ENCODE measurements at places on chromosomes 11 and 22.
A peak's percentile ranks its signal among the peaks of the same experiment; 100 is the strongest.

- H3K4me3 ChIP-seq: peak overlapping the region; percentile 84
- no peak for DNase-seq
- no peak overlapping the region for H3K27ac ChIP-seq
- no peaks in the 10 kb centered on the region for H3K27me3 ChIP-seq
Measured at GRCh38 chr11:64224151-64224890, 1.7 kb downstream of the TRPT1 start.

DNA sequence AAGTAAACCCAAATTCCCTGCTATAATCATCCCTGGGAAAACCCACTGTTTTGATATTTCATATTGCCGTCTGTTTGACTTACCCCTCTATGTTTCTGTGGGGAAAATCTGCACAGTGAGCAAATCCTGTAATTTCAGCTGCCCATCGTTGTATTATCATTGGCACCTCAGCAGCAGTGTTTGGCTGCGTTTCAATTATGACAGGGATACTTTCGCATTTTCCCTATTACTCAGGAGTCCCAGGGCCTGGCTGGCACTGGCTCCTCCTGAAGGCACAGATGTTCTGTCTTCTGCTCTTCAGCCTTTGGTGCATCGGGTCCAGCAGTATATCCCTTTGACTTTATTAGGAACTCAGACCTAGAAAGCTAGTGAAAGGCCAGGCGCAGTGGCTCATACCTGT lies 12.2 kb upstream of the MMP12 start:
- no peaks in the 10 kb centered on the region for H3K27me3 ChIP-seq
- H3K4me1 ChIP-seq: peaks cover 4% of the 10 kb centered on the region
- H3K27ac ChIP-seq: no peak overlapping the region

GRCh38 chr11:82937554-82937953 lies 36.0 kb downstream of the DDIAS start:
- no peak overlapping the region for H3K4me3 ChIP-seq
- no peak overlapping the region for H3K27ac ChIP-seq
- H3K36me3 ChIP-seq: peaks cover 32% of the 10 kb centered on the region
- no peak for DNase-seq

- H3K27me3 ChIP-seq: peaks cover 4% of the 10 kb centered on the region
- no peak overlapping the region for H3K4me3 ChIP-seq
- no peak overlapping the region for H3K27ac ChIP-seq
- no peaks in the 10 kb centered on the region for H3K4me1 ChIP-seq
- no peaks in the 10 kb centered on the region for H3K36me3 ChIP-seq
Measured at GRCh38 chr11:27456140-27456794, 16.3 kb downstream of the LGR4 start.

DNA sequence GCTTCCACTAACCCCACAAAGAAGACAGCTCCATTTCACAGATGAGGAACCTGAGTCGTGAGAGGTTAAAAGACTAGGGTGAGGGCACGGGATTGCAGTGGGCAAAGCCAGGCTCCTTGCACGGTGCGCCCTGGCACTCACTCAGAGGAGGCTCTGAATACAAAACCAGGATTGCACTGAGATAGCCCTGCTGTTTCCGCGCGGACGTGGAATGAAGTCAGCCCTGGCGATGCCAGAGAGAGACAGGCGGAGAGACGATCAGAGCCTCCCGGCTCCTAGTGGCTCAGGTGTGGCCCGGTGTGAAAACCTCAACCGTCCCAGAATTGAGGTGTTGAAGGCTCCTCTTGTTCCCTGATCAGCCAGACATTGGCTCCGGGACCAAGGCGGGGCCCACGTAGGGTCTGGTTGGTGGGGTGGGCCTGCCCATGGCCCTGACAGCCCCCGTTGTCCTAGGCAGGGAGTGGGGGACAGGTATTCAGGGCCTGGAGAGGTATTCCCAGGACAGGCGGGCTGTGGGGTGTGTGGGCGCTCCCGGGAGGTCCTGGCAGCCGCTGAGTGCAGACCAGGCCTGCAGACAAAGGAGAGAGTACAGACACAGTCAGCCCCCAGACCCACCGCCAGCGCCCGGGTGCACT lies 43.1 kb upstream of the LINC01488 start:
- DNase-seq: no peak
- no peak overlapping the region for H3K27ac ChIP-seq
- H3K36me3 ChIP-seq: no peaks in the 10 kb centered on the region
- peaks cover 7% of the 10 kb centered on the region for H3K4me1 ChIP-seq
- no peak overlapping the region for H3K4me3 ChIP-seq

DNA sequence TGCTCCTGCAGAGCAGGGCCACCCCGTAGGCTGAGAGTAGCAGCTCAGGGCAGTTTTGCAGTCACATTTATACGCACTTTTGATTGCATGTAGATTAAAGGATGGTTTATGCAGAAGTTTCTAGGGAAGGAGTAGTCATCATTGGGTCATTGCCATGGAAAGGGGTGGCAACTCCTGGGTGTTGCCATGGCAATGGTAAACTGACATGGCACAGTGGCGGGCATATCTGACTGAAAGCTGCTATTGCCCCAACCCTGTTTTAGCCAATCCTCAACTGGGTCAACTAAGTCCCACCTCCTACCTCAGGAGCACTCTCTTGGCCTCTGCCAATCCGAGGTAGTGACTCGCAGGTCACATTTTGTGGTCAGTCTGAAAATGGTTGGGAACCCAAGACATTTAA lies 2.4 kb upstream of the ARSA start:
- H3K4me3 ChIP-seq: no peak overlapping the region
- H3K4me1 ChIP-seq: peaks cover 15% of the 10 kb centered on the region
- H3K36me3 ChIP-seq: no peaks in the 10 kb centered on the region
- H3K27me3 ChIP-seq: no peaks in the 10 kb centered on the region
- H3K27ac ChIP-seq: no peak overlapping the region

DNA sequence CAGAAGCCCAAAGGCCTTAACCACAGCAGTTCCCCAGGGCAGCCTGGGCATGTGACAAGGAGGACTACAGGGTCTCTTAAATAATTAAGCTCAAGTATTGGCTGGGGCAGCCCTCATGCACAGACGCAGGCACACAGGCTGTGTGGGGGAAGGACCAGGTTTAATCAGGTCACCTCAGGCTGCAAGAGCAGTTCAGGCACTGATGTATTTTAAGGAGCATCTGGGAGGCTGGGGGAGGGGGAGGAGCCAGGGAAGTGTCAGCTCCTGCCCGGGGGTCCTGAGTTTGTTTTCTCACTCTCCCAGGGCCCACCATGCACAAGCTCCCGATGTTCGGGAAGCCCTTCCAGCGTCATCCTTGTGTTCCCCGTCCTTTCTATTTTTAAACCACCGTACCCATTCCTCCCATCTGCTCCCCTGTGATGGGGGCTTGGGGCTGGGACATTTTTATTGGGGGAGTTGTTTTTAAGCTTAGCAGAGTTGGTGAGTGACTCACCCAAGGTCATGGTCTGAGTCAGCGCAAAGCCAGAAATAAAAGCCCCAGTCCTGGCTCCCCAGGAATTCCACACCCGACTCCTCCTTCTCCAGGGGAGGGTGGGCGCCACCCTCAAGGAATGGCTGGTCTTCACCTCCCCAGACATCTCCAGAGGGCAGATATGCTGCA lies 2.4 kb downstream of the CSDC2 start:
- H3K36me3 ChIP-seq: no peaks in the 10 kb centered on the region
- H3K27ac ChIP-seq: no peak overlapping the region
- peaks cover 22% of the 10 kb centered on the region for H3K27me3 ChIP-seq
- DNase-seq: no peak
- H3K4me3 ChIP-seq: no peak overlapping the region

GRCh38 chr11:112165049-112165448 lies 1.2 kb upstream of the IL18 start:
- no peak overlapping the region for H3K27ac ChIP-seq
- no peak for DNase-seq
- no peaks in the 10 kb centered on the region for H3K36me3 ChIP-seq
- peaks cover 4% of the 10 kb centered on the region for H3K4me1 ChIP-seq
- no peak overlapping the region for H3K4me3 ChIP-seq

- H3K4me1 ChIP-seq: peaks cover 1% of the 10 kb centered on the region
- H3K4me3 ChIP-seq: no peak overlapping the region
- H3K36me3 ChIP-seq: no peaks in the 10 kb centered on the region
- no peak for DNase-seq
- no peaks in the 10 kb centered on the region for H3K27me3 ChIP-seq
Measured at GRCh38 chr11:112797648-112798293, 163.4 kb upstream of the NCAM1 start.

DNA sequence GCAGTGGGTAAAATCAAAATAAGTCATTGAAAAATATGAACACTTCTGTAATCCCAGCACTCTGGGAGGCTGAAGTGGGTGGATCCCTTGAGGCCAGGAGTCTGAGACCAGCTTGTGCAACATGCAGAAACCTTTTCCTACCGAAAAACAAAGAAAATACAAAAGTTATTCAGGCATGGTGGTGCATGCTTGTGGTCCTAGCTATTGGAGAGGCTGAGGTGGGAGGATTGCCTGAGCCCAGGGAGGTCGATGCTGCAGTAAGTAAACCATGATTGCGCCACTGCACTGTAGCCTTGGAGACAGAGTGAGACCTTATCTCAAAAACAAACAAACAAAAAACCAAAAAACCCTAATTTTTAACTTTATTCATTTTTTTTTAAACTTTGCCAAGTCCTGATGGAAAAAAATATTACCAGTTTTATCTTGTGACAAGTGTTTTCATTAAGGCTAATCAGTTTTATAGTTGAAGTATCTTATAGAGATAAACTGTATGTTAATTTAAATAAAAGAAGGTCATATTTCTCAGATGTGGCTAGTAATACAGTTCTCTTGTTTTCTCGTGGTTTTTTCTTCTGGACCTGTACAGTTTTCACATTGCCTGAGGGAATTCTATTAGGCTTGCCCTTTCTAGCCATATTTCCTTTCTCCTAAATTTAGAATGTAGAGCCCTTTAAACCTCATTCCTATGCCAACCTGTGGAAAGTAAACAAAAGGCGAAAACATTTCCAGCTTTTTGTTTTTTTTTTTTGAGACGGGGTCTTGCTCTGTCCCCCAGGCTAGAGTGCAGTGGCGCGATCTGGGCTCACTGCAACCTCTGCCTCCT lies 9.4 kb downstream of the HIPK3 start:
- H3K4me3 ChIP-seq: no peak overlapping the region
- H3K36me3 ChIP-seq: peaks cover 3% of the 10 kb centered on the region
- H3K27me3 ChIP-seq: no peaks in the 10 kb centered on the region
- DNase-seq: no peak
- peaks cover 11% of the 10 kb centered on the region for H3K4me1 ChIP-seq

DNA sequence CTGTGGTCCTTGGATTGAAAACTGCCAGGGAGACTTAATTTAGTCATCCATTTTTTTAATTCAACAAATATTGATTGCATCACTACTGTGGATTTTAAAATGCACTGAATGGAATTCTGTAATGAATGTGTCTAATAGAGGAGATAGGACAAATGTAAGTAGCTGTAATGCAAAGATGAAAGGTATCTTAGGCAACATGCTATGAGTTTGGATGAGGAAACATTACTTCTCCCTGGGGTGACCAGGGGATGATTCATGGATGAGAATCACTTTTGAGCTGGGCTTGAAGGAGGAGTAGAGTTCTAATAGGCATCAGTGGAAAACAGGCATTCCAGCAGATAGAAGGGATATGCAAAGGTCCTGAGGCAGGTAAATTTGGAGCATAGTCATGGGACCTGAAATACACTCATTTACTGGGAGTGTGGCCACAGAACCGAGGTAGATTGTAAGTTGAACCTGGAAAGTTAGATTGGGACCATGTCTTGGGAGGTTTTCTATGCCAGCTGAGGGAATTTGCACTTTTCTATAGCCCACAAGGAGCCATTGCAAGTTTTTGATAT lies 43.4 kb downstream of the PKNOX2 start:
- H3K27me3 ChIP-seq: peaks cover 3% of the 10 kb centered on the region
- DNase-seq: no peak
- H3K4me3 ChIP-seq: no peak overlapping the region

GRCh38 chr11:5736396-5736795 lies at the start of gene OR56B1:
OR56B1 (plus strand) TSS chr11:5736448; CDS start chr11:5736517, 69 bp downstream.
- H3K27ac ChIP-seq: no peak within 1 kb of the TSS
- peaks cover 2% of the 10 kb centered on the region for H3K4me1 ChIP-seq
- H3K36me3 ChIP-seq: no peaks in the 10 kb centered on the region
- DNase-seq: no peak

GRCh38 chr22:43506487-43506886 lies 94.7 kb downstream of the MPPED1 start:
- H3K27ac ChIP-seq: no peak overlapping the region
- no peak overlapping the region for H3K4me3 ChIP-seq
- no peaks in the 10 kb centered on the region for H3K27me3 ChIP-seq
- no peak for DNase-seq

DNA sequence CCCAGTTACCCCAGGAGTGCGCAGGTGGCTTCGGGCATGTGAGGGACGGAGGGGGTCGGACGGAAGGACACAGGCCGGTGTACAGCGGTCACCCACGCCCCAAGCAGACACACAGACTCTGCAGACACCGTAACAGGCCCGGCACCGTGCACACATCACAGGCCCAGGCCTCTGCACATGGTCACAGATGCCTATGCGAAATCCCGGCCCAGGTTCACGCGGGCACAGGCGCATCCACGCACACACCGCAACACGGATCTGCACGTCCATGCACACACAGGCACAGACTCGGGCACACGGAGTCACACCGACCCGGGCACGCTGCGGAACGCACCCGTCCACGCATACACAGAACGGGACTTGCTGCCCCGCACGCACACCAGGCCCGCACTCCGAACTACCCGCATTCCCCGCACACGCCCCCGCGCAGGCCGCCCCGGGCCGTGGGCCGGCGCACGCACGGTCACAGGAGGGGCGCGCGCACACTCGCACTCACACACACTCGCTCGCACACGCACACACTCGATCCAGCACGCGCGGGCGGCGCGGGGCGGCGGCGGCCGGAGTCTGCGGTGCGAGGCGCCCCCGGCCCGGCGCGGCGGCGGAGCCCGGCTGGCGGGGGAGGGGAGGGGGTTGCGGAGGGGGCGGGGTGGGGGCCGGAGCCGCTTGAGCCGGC lies at the start of gene MGAT3:
TSS of gene MGAT3 (plus strand) at position 491 of the 676 bp plus-strand sequence. CDS start 30,336 bp downstream, outside the sequence.
- DNase-seq: no peak
- H3K27me3 ChIP-seq: peaks cover 48% of the 10 kb centered on the region
- H3K36me3 ChIP-seq: peaks cover 5% of the 10 kb centered on the region
- peak within 1 kb of the TSS; percentile 23 for H3K4me3 ChIP-seq
- no peak within 1 kb of the TSS for H3K27ac ChIP-seq

DNA sequence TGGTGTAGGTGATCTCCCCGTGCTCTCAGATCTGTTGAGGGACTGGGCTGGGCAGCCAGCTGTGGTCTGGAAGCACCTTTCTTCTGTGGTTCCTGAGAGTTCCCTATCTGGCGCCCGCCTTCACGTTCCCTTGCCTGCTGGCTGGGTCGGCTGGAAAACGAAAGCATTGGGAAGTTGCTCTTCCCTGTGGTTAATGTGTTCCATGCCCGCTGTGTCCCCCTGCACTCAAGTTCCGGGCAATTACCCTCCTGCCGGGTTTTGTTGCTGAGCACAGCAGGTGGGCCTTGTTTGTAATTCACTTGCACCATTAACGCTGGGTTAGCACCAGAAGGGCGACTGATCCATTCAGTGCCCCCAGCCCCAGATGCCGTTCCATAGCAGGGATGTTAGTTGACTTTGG lies 134.1 kb downstream of the GRIK4 start:
- H3K36me3 ChIP-seq: no peaks in the 10 kb centered on the region
- no peaks in the 10 kb centered on the region for H3K4me1 ChIP-seq
- H3K27ac ChIP-seq: no peak overlapping the region
- no peak for DNase-seq
- peaks cover 1% of the 10 kb centered on the region for H3K27me3 ChIP-seq
